ENCODE measurements at places on chromosomes 3 and 15. TPM values are rescaled to one million over a fixed set of nuclear protein-coding genes. Genes with fewer than 3 reads are reported as not detected.

DNA sequence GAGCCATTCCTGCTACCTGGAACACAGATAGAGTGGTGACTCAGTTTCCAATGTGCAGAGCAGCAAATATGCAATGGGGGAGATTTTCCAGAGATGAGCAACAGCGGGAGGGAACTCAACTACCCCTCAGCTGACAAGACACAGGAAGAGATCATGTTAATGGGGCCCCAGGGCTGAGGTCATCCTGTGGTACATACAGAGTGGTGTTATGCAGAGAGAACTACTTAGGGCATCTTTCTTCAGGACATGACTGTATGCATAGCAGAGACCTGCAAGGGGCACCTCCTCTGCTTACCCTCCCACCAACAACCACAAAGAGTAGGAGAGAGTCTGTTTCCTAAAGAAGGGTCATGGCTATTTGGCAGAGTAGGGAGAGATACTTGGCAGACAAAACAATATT, 6.8 kb upstream of the TBC1D5 start:
- no peak for DNase-seq

Gene GP9
- not detected for total RNA-seq

GRCh38 chr3:16504242-16504641, 9.3 kb downstream of the RFTN1 start:
- DNase-seq = peak; percentile 38

GRCh38 chr15:93071469-93071936, 17.5 kb downstream of the RGMA start:
- DNase-seq = no peak

GRCh38 chr15:85755471-85755870, 39.3 kb downstream of the KLHL25 start:
- DNase-seq = no peak

DNA sequence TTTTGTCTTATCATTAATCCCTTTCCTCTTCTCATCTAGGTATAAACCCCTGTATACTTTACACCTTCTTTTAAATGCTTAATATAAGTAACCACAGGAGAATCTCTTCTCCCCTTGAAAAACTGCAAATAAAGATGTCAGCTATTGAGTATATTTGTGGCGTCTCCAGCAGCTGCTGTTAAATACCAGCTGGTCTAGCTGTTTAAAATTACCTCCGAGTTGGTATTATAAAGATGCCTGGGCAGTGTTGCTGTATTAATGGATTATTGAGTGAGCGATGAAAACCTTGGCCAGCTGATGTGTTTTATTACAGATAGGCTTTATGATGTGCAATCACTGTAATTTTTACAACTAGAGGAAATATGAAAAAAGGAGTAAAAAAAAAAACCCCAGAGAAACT, 388.1 kb downstream of the TBC1D5 start:
- no peak for DNase-seq

DNA sequence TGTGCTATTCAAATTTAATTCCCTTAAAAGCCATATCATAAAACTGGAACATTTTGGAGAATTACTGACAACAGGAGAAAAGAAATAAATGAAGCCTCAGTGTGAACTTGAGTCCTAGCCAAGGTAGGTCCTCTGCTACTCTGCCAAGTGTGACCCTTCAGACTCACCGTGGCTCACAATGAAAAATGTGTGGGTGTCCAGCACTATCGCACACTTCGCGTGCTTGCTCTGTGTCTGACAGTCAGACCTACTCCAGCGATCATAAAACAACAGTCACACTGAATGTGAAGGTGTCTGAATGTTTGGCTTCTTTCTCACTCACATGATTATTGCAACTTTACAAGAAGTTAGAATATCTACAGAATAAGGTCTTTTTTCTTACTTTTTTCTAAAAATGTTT, 65.8 kb upstream of the TRA2B start:
- no peak for DNase-seq

- DNase-seq = no peak
Observed at GRCh38 chr15:90822204-90822955, 46.0 kb upstream of the FURIN start.

DNA sequence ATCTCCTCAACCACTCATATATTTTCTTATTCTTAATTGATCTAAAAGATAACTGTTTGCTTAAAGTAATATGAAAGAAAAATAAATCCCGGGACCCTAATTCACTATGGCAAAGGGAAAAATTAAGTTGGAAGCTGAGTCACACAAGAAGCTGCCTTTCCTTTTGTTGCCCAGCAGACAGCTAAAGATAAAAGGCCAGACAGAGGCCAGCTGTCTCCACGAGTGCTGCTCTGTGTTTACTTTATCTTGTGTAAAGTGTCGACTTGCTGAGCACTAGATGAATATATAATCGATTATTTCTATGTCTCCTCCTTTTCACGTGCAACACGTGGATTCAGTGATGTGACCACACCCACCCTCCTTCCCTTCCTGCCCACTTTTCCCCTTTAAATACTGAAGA, 52.8 kb upstream of the NSMCE3 start:
- DNase-seq = no peak

DNA sequence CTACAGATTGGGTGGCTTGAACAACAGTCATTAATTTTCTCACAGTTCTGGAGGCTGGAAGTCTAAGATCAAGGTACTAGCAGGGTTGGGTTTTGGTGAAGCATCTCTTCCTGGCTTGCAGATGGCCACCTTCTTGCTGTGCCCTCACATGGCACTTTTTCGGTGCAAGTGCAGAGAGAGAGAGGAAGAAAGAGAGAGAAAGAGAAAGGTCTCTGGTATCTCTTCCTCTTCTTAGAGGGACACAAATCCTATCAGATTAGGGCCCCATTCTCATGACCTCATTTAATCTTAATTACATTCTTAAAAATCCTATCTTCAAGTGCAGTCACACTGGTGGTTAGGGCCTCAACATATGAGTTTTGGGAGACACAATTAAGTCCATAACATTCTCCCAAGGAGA, 167.1 kb downstream of the NFKBIZ start:
- DNase-seq = no peak

DNA sequence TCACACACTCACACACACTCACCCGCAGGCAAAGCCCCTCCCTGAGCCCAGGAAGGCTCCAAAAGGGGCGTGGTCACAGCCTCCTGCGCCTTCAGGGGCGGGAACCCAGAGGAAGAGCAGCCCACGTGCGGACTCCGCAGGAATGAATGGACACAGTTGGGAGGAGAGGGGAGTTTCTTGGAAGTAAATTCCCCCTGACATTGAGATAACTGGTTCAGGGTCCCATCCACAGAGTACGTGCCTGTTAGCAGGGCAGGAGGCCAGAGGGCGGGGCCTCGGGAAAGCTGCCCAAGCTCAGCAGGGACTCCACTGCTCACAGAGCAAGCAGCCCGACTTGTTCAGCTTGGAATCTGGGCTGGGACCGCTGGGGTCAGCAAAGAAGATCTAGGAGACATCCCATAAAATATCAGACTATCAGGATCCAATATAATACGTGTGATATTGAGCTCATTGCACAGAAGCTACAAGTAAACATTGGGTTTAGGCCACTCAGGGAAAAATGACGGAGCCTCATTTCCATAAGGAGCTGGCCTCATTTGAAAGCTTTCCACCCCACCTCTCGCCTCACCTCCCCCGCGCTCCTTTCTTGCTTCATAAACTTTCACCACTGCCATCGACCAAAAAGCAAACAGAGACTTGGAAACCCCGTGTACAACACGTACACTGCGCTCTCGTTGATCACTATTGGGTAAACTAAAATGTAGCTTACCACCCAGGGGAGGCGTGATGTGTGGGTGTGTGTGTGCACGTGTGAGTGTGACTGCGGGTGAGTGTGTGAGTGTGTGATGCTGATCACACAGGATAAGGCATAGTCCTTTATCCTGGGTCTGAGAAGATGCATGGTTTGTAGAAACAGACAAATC, 36.0 kb downstream of the TM2D3 start:
- no peak for DNase-seq

- DNase-seq = no peak
Observed at GRCh38 chr15:73433873-73434272, 9.1 kb upstream of the REC114 start.

DNA sequence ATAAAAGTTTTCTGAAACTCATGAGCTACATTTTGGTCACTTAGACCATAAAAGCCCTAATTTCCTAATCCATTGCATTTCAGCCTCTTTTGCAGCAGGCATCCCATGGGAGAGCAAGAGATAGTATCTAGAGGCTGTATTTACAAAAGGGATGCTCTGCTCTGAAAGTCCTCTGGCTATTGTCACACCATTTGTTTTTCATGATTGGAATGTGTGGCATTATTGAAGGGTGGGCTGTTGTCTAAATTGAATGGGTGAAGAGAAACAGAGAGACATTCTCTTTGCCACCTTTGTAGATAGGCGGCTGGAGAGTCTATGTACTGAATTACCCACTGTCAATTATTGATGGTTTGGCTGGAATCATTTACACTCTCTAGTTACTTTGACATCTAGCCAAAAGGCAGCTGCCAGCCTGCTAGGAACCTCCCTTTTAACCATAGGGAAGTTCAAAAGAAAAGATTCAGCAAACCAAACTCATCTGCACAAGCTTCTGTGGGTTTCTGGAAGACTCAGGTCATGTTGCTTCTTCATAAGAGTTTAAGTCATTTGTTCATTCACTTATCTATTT, 89.8 kb upstream of the RARB start:
- DNase-seq = no peak

Gene SEMA7A
- 2.7 TPM for total RNA-seq

Gene ROPN1
- not detected for total RNA-seq

Gene CIB2
- 0.82 TPM for total RNA-seq

Gene FOXL2
- total RNA-seq = not detected

GRCh38 chr3:53730576-53730975, 115.6 kb downstream of the CHDH start:
- no peak for DNase-seq

DNA sequence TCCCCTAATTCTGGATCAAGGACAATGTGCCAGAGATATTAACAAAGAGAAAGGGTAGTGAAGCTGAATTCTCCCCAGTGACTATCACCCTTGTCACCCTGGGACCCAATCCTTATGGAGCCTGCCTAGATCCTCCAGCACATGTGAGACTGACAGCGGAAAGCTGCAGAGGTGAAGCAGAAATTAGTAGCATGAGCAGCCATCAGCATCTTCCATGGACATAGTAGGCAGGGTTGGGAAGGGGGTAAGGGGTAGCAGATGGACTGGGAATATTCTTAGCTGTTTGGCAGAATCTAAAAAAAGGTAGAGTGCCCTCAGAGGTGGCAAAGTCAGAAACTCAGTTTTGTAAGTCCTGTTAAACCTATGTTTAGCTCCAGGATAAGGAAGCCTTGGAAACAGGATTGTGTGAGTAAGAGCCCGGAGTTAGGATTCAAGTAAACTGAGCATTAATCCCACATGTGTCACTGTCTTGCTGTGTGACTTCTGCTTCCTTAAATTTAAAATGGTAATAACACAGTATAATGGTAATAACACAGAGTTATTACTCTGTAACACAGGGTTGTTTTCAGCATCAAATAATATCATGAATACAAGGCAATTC, 14.5 kb downstream of the GOLIM4 start:
- no peak for DNase-seq

DNA sequence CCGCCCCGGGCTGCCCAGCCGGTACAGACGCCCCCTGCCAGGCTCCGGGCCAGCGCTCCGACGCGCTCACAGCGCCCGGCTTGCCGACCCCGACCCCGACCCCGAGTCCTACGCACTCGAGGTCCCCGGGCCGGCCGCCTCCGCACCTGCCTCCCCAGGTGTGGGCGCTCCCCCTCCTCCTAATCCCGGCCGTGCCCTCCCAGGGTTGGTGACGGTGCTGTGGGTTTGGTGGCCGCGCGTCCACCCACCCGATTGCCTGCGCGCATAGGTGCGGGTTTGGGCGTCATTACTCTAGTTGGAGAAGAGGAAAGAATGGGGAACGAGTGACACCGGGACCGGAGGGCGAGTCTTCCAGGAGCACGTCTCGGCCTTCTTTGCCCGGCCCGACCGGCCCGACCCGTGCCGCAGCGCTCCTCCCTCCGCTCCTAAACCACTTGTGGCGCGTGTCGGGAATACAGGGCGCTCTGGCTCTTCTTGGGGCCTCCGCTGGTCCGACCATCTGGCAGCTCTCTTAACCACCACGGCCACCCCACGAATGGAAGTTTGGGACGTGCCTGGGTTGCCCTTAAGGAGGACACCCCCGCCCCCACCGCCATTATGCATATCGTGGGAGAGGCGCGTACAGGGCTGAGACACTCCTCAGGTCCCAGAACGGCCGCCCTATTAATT, 810 bp upstream of the THRB start:
- DNase-seq = no peak

DNA sequence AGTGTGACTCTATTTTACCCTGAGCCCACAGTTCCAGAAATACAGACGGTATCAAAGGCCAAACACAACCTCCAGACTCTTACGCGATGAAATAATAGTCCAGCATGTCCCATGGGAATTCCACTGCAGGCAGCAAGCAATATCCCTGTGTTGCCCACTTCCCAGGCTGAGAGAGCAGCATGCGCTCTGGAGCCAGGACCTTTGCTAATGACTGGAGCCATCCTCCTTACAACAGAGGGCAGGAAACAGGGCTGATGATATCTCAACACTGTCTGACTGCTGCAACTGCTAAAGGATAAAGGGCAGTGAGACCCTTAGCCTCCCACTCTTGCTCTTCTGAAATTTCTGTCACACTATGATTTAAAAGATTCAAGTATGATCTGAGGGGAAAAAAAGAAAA, 34.8 kb downstream of the MCF2L2 start:
- DNase-seq = no peak

GRCh38 chr3:14490831-14491230, 49.3 kb downstream of the GRIP2 start:
- no peak for DNase-seq

DNA sequence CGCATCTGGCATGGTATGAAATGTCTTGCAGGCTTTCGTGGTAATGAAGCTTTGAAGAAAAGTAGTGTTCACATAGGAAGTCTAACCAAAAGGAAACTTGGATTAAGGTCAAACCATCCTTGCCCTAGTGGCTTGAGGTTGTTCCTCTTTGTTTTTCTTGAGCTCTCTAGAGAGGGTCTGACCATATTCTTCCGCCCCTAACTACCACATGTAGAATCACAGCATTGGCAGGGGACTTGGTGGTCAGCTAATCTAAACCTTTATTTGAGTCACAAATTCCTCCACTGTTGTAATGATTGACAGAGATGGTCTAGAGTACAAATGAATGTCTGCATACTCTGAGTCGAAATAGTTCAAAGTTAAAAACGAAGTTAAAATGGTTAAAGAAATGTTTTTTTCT, 39.1 kb upstream of the PHLDB2 start:
- DNase-seq = no peak

DNA sequence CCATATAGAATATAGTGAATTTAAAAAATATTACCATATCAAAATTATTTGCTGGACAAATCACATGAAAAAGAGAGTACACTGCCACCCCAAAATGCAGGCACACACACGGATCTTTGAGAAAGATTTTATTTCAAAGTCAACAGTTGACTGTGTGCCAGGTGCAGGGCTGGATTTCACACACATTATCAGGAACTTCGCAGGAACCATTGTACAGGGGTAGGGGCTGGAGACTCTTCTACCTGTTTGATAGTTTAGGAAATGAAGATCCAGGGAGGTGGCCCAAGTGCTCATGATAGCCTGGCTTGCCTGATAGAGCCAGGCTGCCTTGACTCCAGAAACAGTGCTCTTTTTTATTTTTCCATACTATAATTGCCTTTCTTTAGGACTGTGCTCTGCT, 54.2 kb downstream of the IL1RAP start:
- no peak for DNase-seq

GRCh38 chr15:31590609-31591008, 264.0 kb downstream of the KLF13 start:
- DNase-seq = no peak
